Ureter (tissue), 1 donor: ENCODE measurements at places on chromosomes 4 and X. TPM values are rescaled to one million over a fixed set of nuclear protein-coding genes. Genes with fewer than 3 reads are reported as not detected.

DNA sequence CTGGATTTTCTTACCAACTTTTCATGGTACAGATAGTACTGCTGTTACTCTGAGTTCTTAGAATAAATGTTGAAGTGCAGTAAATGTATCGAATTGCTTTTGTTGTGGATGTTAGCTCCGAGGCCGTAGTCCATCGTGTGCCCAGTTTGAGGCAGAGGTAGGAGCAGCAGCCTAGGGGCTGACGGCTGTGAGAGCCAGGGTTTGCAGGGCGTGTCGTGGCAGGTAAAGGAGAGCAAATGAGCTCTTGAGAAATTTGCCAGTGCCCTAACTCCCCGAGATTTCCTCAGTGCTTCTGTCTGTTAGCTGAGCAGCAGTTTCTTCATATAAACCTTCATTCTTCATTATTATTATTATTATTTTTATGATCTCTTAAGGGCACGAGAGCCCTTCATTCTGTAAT lies 21.6 kb downstream of the PRIMPOL start:
- no peak for DNase-seq

SLC10A4 gene
- not detected for total RNA-seq

DNA sequence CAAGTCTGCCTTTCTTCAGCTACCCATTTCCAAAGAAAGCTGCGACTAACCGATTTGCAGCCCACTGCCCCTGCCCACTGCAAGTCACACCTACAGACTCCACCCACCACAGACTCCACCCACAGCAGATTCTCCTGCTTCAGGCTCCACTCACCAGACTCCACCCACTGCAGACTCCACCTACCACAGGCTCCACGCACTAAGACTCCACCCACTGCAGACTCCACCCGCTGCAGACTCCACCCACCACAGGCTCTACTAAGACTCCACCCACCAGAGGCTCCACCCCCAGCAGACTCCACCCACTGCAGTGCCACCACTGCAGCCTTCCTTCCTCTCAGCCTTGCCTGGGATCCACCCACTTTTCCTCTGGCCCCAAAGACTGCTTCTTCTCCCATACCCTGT lies 41.3 kb downstream of the ABLIM2 start:
- no peak for DNase-seq

DNA sequence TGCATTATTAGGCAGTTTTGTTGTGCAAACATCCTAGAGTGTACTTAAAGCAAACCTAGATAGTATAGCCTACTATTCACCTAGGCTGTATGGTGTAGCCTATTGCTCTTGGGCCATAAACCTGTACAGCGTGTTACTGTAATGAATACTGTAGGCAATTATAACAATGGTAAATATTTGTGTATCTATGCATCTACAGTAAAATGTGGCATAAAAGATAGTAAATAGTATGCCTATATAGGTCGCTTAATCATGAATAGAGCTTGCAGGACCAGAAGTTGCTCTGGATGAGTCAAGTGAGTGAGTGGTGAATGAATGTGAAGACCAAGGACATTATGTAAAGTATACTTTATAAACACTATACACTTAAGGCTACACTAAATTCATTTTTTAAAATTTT lies 16.6 kb downstream of the USO1 start:
- DNase-seq, result no peak

DNA sequence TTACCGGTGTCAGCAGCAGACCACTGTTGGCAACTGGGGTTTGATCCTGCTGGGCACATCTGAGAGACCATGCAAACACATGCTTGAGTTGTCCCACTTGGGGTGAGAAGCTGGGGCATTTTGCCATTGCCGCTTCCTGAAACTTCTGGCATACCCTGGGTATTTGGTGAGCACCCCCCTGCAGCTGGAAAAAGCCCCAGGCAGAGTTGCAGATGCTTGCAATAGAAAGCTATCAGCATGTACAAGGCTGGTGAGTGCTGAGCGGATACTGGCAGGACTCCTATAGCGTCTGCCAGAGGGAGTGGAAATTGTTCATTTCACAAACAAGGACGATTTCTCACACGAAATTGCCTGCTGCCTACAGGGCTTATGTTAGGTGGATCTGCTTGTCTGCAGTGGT lies 32.3 kb downstream of the SUPT20HL1 start:
- no peak for DNase-seq

DNA sequence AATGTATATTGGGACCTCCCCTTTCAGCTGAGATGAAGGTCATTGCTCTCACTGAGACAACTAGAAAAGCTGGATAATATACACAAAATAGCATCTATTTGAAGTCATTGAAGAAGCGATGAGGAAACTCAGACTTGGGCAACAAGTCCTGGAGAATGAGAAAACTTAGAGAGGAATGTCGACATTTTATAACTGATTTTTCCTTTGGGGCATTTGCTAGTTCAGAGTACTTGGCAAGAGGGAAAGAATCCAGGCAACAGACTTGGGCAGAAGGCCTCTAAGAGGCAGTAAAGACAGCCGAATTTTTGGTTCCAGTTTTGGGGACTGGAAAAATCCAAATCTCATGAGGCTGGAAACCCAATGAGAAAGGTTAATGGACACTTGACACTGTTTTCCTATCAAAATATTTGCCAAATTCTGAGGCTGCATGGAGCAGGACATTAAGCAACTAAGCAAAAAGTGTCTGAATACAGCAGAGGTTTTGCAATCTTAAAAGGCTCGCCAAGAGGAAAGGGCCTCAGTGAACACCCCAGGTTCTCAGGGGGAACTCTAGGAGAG lies 21.0 kb upstream of the ANXA5 start:
- DNase-seq, result no peak

SPARCL1 gene
- total RNA-seq, result 400 TPM

- DNase-seq, result no peak
These were observed 22.4 kb downstream of the AFF1 start for GRCh38 chr4:86957215-86957614.

TRIML2 gene
- total RNA-seq, result not detected
